GM12878 (cell line): ENCODE measurements at places on chromosomes 7 and 10.

DNA sequence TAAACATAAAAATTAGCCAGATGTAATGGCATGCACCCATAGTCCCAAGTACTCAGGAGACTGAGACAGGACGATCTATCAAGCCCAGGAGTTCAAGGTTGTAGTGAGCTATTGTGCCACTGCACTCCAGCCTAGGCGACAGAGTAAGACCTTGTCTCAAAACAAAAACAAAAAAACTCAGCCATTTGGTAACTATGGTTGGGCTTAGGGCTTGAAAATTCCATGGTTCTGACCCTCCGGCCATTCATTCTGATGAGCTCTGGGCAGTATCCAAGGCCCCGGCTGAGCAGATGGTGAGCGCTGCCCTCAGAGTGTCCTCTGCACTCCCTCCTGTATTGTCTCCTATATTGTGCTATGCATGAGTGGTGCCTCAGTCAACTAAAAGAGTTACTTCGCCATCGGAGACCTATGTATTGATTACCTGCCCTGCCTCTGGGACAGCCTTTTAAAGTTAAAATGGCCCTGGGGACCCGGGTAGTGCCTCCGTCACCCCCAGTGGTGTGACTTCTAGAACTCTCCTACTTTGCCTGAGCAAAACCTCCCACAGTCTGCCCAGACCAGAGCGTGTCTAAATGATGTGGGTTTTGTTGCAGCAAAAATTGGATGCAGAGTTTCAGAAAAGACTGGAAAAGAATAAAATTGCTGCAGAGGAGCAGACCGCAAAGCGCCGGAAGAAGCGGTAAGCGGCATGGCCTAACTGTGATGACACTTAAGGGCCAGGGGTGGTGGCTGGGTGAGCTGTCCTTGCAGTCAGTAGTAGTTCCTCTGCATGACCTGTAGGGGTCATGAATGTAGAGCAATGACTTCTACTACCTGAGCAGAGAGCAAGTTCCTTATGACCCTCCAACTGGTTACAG, 8.1 kb downstream of the PRKRIP1 start:
- no peak for DNase-seq

DNA sequence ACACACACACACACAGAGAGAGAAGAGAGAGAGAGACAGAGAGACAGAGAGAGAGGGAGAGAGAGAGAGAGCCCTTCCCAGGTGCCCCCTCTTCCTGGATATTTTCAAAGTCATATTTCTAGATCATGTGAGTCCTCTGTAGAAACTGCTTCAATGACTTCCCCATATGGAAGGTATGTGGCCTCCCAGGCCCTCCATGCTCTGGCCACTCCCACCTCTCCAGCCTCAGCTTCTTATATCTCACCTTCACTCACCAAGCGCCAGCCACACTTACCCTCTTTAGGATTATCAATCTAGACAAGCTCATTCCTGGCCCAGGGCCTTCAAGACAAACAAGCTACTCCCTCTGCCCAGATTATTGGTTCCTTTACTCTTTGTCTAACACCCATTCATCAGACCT, 259.7 kb downstream of the MTERF1 start:
- no peak for DNase-seq

- DNase-seq = no peak
Observed at GRCh38 chr10:26792758-26793495, 67.8 kb downstream of the ABI1 start.

GRCh38 chr7:7321681-7322080, 139.3 kb downstream of the C1GALT1 start:
- peak; percentile 68 for DNase-seq

DNA sequence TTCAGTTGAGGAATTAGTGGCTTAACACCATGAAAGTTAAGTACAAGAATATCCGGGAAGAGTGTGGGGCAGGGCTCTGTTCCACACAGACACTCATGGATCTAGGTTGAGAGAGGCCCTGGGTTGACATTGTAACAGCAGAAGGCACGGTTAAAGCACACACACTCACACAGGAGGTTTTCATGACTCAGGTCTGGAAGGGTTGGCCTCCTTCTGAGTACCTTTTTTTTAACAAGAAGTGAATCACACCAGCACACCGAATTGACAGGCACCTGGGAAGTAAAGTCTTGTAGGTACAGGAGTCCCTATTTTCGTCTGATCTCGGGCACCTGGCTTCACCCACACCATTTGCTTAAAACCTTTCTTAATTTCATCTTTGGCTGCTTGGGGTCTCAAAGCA, 509.4 kb upstream of the ADARB2 start:
- DNase-seq = no peak

- DNase-seq = no peak
Observed at GRCh38 chr10:24034571-24034970, 174.4 kb upstream of the KIAA1217 start.

GRCh38 chr7:134637934-134638719, 8.5 kb upstream of the BPGM start:
- DNase-seq = no peak
